ENCODE measurements at places on chromosomes 12 and 14.

GRCh38 chr14:70188322-70188658 lies 461 bp downstream of the SLC8A3 start:
- DNase-seq: no peak

DNA sequence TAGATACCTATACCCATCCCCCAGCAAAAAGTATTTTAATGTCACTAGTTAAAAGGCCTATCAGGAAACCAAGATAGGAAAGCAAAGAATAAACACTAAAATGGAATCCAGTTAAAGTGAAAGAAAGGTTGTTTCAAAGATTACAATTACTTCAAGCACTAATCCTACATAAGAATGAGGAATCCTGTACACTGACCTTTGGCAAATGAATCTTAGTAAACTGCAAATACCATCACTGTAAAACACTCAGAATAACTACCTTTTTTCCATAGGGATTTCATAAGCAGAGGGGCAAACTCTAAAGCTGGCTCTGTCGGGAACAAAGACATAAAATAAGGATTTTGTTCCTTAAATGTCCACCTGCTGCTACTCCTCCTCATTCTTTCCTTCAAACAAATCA lies 25.9 kb downstream of the CEP83 start:
- DNase-seq: no peak

GRCh38 chr14:101225157-101226152 lies 321.9 kb upstream of the RTL1 start:
- no peak for DNase-seq

DNA sequence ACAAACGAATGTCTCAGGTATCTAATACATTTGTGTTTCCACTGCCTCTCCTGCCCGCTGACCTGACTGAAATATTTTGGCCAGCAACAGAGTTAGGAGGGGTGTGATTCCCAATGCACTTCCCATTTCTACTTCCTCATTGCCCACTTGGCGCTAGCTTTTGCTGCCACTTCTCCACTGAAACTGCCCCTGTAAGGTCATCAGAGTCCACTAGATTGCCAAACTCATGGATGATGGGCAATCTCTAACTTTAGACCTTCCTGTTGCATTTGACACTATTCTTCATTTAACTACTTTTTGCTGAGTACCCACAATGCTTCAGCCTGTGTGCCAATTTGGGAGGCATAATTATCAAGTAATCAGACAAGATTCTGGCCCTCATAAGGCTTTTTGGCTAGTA lies 40.8 kb downstream of the GPR65 start:
- DNase-seq: no peak

GRCh38 chr14:79613625-79614024 lies 597.7 kb downstream of the DIO2 start:
- no peak for DNase-seq

DNA sequence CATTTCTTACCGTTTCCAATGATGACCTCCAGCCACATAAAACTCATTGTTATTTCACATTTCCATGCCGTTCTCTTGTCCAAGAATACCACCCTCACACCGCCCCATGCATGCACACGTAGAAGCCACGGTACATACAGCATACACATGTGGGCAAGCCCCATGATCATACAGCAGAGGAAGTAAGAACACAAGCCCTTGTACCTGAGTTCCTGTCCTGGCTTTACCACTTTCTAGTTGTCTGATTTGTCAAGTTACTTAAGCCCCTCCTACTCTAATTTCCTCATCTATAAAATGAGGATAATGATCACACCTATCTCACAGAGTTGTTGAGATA lies 59.9 kb downstream of the DUSP16 start:
- DNase-seq: no peak

DNA sequence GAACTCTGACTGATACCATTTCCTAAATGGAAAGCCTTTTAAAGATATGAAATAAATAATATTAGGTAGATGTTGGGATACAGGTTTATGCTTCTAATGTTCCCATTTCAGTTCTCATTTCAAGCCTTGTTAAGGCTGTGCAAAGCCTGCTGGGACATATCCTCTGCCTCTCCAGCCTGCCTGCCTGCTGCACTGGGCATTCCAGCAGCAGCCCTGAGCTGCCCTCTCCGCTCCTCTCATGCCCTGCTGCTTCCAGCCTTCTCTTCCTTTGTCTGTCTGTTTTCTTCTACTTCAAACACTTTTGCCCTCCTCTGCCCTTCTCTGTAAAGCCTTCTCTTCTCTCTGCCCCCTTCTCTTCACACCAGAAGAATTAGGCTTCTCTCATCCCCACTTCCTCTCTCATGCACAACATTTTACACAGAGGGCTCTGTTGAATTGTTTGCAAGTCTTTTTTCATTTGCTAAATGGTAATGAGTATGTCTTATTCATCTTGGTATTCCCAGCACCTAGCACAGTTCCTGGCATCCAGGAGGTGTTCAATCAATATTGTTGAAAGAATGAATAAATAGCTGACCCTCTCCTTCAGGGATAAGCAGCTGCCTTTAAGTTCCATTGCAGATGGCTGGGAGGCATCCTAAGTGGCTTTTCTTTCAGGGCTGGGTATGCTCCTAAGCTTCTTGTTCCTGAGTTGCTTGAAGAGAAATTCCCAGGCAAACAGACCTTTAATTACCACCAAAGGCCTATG lies 292.3 kb downstream of the TMEM117 start:
- no peak for DNase-seq

- no peak for DNase-seq
These were observed 16.2 kb downstream of the TWF1 start for GRCh38 chr12:43789941-43790340.

DNA sequence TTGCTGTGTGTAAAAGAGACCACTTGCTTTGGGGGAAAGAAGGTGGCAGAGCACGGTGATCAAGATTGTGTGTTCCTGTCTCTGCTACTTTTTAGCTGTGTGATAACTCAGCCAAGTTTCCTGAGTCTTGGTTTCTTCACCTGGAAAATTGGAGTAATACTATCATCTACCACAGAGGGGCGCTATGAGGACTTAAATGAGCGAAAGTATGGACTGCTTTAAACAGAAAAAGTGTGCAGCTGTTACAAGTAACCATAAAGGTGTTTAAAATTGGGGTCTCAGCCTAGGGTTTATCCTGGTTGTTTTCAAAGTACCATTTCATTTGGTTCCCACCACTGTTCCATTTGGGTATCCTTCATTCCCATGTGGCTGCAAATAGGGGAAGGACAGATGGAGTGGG lies 65.9 kb upstream of the WSCD2 start:
- DNase-seq: no peak

DNA sequence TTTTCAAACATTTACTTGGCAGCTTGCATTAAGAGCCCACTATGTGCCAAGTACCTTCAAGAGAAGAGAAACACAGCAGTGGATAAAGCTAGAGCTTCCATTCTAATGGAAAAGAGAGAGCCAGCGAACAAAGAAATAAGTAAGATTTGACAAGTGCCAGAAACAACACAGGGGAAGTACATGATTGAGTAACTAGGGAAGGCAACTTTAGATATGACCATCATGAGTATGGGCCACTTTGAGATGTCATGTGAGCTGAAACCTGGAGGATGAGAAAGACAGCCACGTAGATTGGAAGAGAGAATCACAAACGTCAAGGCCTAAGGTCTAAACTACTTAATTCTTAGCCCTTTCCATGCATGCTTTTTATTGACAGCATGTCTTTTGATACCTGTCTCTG lies 121.4 kb downstream of the ITPR2 start:
- no peak for DNase-seq

DNA sequence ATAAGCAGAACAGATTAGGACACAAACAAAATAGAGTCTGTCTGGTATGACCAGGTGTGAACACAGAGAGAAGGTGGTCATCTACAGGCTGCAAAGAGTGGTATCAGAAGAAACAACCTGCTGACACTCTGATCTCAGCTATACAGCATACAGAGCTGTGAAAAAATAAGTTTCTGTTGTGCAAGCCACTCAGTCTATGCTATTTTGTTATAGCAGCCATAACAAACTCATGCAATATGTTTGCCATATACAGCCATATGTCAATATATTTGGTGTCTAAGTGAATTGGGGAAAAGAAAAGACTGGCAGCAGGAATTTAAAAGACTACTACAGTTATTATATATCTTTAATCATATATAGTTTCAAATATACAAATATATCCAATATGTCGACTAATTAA lies 300.9 kb downstream of the SOX5 start:
- DNase-seq: no peak

- peak; percentile 41 for DNase-seq
These were observed 41.6 kb downstream of the DUSP16 start for GRCh38 chr12:12521044-12521485.

GRCh38 chr12:42957136-42957535 lies 367.6 kb upstream of the PRICKLE1 start:
- peak; percentile 2 for DNase-seq

DNA sequence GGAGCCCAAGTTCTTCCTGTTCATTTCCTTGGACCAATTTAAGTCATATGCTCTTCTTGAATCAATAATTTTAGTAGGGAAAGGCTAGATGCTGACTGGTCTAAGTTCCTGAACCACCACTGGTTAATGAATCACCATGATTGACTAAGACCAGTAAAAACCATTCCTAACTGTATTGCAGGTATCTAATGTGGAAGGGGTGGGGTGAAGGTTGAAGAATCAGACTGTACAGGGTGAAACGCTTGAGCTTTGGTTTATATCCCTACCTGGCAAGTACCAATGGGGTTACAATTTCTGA lies 100.1 kb downstream of the DYRK2 start:
- no peak for DNase-seq

DNA sequence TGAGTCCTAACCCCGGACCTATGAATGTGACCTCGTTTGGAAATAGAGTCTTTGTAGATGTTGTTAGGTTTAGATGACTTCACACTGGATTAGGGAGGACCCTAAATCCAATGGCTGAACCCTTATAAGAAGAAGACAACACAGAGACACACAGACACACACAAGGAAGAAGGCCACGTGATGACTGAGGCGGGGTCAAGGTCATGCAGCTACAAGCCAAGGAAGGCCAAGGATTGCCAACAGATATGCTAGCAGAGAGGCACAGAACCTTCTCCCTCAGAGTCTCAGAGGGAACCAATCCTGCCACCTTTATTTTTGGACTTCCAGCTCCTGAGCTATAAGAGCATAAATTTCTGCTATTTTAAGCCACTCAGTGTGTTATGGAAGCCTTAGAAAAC lies 31.8 kb downstream of the LTBP2 start:
- no peak for DNase-seq

GRCh38 chr12:54038871-54039414 lies 6.1 kb downstream of the HOXC5 start:
- DNase-seq: peak; percentile 37

- DNase-seq: no peak
These were observed 60.6 kb downstream of the TMEM117 start for GRCh38 chr12:43896496-43896895.

GRCh38 chr14:30297876-30298795 lies 260.8 kb upstream of the G2E3 start:
- DNase-seq: no peak

DNA sequence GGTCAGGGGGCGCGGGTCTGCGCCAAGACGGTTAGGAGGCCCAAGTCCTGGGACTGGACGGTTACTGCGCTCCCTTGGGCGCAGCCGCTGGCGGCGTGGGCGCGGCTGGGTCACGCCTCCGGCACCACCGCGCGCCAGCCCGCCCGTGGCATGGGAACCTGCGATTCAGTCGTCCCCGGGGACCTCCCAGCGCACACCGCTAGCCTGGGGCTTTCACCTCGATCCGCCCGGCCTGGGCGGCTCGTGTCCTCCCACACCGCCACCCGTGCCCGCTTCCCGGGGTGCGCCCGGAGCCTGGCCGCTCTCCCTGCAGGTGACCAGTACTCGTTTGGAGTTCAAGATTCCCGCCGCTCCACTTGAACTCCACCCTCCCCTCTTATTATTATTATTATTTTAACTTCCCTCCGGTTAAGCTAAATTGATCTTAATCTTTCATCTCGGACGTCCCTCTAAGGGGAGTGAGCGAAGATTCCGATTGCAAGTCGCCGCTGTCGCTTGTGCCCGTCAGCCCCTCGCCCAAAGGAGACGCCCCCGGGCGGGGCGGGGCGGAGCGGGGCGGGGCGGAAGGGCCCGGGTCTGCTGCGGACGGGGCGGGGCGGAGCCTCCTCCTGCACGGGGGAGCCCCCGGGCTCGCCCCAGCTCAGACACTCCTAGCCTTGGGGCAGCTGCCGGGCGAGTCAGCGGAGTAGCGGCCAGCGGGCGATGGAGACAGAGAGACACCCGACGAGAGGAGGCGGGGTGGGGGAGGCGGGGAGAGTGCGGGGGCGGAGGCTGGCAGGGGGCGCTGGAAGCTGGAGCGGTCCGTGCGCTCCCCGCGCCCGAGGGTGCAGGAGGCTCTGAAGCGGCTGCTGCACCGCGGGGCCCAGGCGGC lies at the start of gene KCNMB4:
TSS of gene KCNMB4 (plus strand) at position 643 of the 871 bp plus-strand sequence. CDS start 445 bp downstream, outside the sequence.
- peak; percentile 61 for DNase-seq

DNA sequence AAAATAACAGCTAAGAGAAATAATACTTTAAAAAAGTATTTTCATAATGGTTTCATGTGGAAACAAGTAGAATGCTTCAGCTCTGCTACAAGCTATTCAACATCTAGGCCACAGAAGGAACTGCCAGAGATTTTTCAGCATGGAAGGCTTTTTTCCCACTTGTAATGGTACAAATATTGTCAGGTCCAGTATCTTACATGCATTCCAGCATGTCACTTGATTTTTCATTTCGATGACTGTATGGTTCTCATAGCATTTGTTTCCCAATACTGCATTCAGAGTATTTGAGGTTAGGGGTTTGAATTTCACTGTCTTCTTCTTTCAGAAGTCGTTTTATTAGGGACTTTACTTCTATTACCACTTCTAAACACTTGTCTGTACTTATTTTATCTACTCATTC lies 1701.5 kb upstream of the FLRT2 start:
- no peak for DNase-seq

Measured in NCI-H2081 (cell line).